Fibroblast of lung (primary cell): ENCODE measurements at places on chromosomes 7 and 10.
A peak's percentile ranks its signal among the peaks of the same experiment; 100 is the strongest.

DNA sequence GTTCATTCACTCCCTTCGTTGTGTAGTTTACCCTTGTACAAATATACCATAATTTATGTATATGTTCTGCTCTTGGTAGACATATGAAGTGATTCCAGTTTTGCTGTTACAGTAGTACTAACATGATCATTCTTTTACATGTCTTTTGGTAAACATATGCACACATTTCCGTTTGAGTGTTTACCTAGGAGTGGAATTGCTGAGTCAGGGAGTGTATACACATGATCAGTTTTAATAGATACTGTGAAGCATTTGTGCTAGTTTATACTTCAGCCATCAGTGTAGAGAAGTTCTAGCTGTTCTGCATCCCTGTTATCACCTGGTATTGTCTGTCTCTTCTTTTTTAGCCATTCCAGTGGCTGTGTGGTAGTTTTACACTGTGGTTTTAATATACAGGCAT, 34.5 kb upstream of the CYP26C1 start:
- no peak for DNase-seq

- peak; percentile 94 for DNase-seq
Observed at GRCh38 chr7:55065511-55066229, 46.9 kb downstream of the EGFR start.

GRCh38 chr7:92461027-92462003, 14.0 kb downstream of the GATAD1 start:
- peak; percentile 56 for DNase-seq

DNA sequence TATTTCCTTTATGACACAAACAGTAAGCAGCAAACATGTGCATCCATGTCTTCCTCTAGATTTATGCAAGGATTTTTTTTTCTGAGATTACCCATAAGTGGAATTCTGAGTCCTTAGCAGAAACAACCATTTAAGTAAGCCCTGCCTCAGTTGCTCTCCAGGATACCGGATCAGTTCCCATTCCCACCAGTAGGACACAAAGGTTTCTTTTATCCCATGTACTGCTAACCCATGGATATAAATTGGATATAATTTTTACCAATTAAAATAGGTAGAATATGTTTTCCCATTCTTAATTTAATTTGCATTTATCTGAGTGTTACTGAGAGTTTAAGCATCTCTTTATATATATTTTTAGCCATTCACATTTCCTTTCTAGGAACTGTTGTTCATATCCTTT, 280.9 kb downstream of the FGFR2 start:
- DNase-seq = no peak
